ENCODE measurements at places on chromosomes 5 and 9. TPM values are rescaled to one million over a fixed set of nuclear protein-coding genes. Genes with fewer than 3 reads are reported as not detected.

Gene LCN9
- total RNA-seq = not detected

- DNase-seq = no peak
- H3K4me3 ChIP-seq = no peak overlapping the region
- no peak overlapping the region for H3K27ac ChIP-seq
- peaks cover 5% of the 10 kb centered on the region for H3K4me1 ChIP-seq
- no peaks in the 10 kb centered on the region for H3K36me3 ChIP-seq
- peaks cover 8% of the 10 kb centered on the region for H3K27me3 ChIP-seq
These were observed 25.8 kb downstream of the ADGRD2 start for GRCh38 chr9:124475868-124476690.

Gene GMCL2
- not detected for total RNA-seq

Gene C1QTNF3
- 11.3 TPM for total RNA-seq

Gene EDIL3
- total RNA-seq = not detected

DNA sequence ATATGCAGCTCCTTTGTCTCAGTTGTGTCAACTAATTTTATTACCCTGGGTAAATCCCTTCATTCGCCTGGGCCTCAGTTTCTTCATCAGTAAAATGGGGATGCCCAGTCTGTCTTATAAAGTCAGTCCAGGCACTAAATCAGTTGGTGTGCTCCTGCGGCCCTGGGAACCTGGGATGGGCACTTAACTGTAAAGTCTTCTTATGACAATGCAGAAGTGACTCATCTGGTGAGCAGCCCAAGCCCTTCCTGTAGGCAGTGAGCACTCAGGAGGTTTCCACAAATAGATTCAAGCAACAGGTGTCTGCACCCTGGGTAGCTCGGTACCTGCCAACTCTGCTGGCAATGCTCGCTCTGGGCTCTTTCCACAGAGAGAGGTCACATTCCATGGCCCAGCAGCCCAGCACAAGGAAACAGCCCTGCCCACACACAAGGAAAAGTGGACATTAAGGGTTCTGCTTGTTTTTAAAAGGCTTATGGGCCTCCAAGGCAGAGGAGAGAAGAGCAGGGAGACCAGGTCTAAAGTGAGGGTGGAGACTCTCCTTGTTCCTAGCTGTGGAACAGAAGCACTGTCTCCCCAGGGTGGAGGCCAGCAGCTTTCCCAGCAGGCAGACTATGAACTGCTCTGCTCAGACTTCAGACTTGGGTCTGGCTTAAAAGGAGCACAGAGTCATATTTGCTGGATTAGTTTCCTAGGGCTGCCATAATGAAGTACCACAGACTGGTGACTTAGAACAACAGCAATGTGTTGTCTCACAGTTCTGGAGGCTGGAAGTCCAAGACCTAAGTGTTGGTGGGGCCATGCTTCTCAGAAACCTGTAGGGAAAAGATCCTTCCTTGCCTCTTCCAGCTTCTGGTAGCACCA lies 89.7 kb upstream of the ADRA1B start:
- no peaks in the 10 kb centered on the region for H3K36me3 ChIP-seq
- H3K27me3 ChIP-seq = no peaks in the 10 kb centered on the region
- no peak for DNase-seq
- no peak overlapping the region for H3K27ac ChIP-seq
- no peaks in the 10 kb centered on the region for H3K4me1 ChIP-seq

- peak overlapping the region; percentile 43 for H3K4me3 ChIP-seq
- H3K4me1 ChIP-seq = peaks cover 42% of the 10 kb centered on the region
- H3K36me3 ChIP-seq = no peaks in the 10 kb centered on the region
- H3K27me3 ChIP-seq = peaks cover 68% of the 10 kb centered on the region
- DNase-seq = peak; percentile 40
These were observed 980 bp downstream of the CCNO start for GRCh38 chr5:55232271-55232984.

DNA sequence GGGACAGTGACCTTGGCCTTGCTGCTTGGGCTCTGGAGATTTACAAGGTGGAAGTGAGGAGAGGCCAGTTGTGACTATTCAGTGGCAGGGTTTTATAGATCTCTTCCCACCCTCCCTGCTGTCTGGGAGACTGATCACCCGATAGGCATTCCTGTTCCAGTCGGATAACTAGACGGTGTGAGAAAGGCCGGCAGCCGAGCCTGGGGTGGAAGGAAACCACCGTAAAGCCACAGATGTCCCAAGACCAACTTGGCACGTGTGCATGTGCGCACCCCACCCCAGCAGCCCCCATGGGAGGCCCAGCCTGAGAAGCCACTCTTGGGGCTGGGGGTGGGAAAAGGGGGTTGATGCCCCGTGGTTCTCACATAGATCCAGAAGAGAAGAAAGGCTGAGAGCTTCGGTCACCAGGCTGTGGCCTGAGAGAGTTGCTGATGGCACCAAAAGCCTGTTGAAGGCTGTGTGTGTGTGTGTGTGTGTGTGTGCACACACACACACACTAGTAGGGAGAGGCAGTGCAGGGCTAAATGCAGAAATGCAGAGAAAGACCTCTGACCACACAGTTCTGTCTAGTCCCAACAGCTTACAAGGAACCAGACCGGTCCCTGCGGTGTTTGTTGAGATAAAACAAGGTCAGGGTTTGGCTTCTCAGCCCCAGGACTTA lies 225.8 kb downstream of the FANCC start:
- H3K36me3 ChIP-seq = no peaks in the 10 kb centered on the region
- H3K27me3 ChIP-seq = no peaks in the 10 kb centered on the region
- H3K27ac ChIP-seq = no peak overlapping the region
- peaks cover 28% of the 10 kb centered on the region for H3K4me1 ChIP-seq
- H3K4me3 ChIP-seq = no peak overlapping the region
- no peak for DNase-seq

- H3K4me1 ChIP-seq = no peaks in the 10 kb centered on the region
- H3K27me3 ChIP-seq = no peaks in the 10 kb centered on the region
- peaks cover 87% of the 10 kb centered on the region for H3K36me3 ChIP-seq
- DNase-seq = no peak
- no peak overlapping the region for H3K27ac ChIP-seq
- no peak overlapping the region for H3K4me3 ChIP-seq
These were observed 32.8 kb upstream of the POMT1 start for GRCh38 chr9:131469951-131470350.

GRCh38 chr5:173572431-173573125 lies 43.9 kb downstream of the BOD1 start:
- H3K4me3 ChIP-seq = no peak overlapping the region
- DNase-seq = no peak
- no peaks in the 10 kb centered on the region for H3K36me3 ChIP-seq
- peaks cover 5% of the 10 kb centered on the region for H3K27me3 ChIP-seq
- H3K4me1 ChIP-seq = peaks cover 5% of the 10 kb centered on the region

GRCh38 chr9:73411494-73411893 lies 259.8 kb downstream of the ANXA1 start:
- no peak overlapping the region for H3K27ac ChIP-seq
- H3K27me3 ChIP-seq = no peaks in the 10 kb centered on the region
- no peaks in the 10 kb centered on the region for H3K4me1 ChIP-seq
- H3K4me3 ChIP-seq = no peak overlapping the region
- no peak for DNase-seq

GRCh38 chr5:67581203-67581602 lies 384.6 kb upstream of the CD180 start:
- H3K4me1 ChIP-seq = no peaks in the 10 kb centered on the region
- H3K4me3 ChIP-seq = no peak overlapping the region
- H3K27ac ChIP-seq = no peak overlapping the region
- no peaks in the 10 kb centered on the region for H3K36me3 ChIP-seq
